Activated CD8-positive, alpha-beta memory T cell treated with anti-CD3 and anti-CD28 coated beads for 1 hour (primary cell): ENCODE measurements at places on chromosomes 3 and 15.

DNA sequence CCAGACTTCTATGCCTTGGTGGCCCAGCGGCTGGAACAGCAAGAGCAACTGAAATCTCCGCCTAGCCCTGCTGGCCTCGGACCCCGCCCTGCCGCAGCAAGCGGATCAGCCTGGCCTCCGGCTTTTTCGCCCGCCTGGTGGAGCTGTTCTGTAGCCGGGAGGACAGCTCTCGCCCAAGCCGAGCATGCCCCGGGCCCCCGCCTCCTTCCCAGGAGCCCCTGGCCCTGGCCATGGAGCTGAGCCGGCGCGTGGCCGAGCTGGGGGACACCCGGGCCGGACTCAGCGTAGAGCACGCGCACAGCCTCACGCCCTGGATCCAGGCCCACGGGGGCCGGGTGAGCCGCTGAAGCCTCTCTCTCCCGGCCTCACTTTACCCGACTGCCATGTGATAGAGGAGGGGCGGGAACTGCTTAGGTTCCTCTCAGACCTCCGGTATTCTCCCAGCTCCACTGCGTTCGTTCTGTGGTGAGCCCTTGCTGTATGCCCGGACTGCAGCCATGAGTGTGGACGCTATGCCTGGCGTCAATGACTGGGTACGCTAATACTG is 24.1 kb upstream of the MRPL3 start:
- DNase-seq, result no peak

DNA sequence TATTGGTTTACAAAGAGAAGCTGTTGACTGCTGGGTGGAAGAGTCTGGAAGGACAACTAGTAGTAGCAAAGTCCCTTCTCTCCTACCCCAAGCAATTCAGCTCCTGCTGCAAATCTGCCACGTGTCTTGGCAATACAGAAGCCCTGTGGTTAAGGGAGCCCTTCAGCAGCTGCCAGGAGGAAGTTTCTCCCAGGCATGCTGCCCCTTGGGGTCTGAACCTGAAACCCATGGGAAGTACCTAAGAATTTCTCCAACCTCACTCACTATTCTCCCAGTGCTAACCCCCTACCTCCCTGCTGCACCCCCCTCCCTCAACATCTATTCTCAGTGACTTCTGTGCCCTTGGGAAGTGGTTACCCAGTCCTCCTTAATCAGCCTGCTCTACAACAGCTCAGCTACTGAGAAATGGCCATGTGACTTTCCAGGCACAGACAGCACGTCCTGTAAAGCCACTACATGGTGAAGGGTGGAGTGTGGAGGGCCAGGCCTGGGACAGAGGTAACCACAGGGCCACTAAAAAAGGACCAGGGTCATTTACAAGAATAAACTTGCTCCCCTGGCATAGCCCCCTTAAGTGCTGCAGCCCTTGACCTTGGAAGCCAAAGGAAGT is 316.6 kb downstream of the NTRK3 start:
- DNase-seq, result no peak

GRCh38 chr3:126023390-126023789 is 54.4 kb downstream of the ROPN1B start:
- DNase-seq, result no peak

DNA sequence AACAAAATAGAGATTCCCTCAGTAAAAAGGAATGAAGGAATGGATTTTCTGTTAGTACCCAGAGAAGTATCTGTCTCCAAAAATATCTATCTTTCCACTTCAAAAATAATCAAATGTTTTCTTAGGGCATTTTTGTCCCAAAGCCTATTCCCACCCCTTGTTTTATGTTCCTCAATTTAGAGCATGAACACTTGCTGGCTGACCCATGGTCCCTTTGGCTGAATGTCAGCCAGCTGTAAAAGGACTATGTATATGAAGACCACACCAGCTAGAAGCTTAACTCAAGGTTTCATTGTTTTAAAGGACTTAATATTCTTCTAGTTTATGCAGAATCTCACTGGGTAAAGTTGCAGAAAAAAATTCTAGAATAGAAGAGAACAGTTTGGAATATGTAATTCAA is 931.2 kb downstream of the MCTP2 start:
- DNase-seq, result no peak

DNA sequence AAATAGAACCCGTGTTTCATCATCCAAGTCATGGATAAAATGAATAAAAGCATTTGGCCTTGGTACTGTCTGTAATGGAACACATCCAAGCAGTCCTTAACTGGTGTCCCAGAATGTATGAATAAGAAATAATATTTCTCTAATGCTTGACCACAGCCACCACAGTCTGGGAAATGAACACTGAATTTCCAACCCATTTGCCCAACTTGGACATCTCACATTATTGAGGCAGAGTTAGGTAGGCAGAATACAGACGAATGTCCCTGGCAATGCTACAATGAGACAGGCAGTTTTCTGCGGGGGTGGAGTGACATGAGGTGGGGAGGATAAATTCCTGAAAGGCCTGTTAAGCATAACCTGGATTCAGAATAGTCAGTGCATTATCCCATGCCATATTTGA is 245.7 kb downstream of the ZIC1 start:
- DNase-seq, result no peak
